NCI-H748 treated with DMSO at 0.1 percent for 48 hours (cell line): ENCODE measurements at places on chromosomes 3 and 15.

GRCh38 chr3:73203101-73203500 lies 141.6 kb downstream of the EBLN2 start:
- DNase-seq: no peak

GRCh38 chr3:52982839-52983238 lies 63.0 kb downstream of the SFMBT1 start:
- DNase-seq: no peak

DNA sequence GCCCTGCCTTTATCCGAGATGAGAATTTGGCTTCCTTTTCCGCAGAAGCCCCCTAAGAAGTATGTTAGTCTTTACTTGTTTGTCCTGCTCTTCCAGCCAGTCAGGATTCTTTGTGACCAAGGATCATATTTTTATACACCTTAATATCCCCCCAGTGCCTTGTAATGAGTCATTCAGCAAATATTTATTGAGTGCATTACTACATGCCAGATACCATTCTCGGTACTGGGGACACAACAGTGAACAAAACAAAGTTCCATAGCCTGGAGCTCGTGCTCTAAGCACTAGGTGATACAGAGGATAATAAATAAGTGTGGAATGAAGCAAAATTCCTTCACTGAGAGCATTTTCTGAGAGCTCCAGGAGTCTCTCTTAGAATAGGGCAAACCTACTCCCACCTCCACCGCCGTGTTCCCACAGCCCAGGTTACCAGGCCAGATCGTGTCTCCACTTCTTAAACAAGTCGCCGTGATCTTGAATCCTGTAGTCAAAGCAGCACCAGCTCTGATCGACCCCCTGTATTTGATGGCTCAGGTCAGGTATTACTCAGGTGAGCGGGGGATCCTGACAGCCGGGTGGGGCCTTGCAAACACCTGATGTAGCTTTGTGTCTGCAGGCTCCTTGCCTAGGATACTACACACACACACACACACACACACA lies 18.5 kb downstream of the TTC21A start:
- DNase-seq: no peak

GRCh38 chr15:38674448-38674847 lies 109.8 kb upstream of the RASGRP1 start:
- no peak for DNase-seq

GRCh38 chr3:72657666-72658065 lies 190.6 kb downstream of the SHQ1 start:
- DNase-seq: no peak

DNA sequence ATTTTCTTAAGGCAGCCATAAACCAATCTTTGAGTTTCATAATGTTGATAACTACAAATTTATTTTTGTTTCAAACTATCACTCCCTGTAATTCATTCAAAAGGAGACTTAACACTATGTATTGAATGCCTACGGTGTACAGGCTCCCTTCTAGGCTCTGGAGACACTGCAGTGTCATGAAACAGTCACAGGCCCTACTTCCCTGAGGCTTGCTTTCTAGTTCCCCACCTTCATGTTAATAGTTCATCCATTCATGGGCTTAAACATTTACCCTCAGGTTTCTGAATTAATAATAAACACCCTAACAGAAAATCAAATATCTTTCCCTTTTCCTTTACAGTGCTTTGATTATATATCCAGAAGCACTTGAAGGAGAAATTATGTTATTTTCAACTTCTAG lies 168.7 kb downstream of the CHL1 start:
- no peak for DNase-seq

GRCh38 chr3:52373676-52374075 lies 57.6 kb downstream of the DNAH1 start:
- DNase-seq: no peak

DNA sequence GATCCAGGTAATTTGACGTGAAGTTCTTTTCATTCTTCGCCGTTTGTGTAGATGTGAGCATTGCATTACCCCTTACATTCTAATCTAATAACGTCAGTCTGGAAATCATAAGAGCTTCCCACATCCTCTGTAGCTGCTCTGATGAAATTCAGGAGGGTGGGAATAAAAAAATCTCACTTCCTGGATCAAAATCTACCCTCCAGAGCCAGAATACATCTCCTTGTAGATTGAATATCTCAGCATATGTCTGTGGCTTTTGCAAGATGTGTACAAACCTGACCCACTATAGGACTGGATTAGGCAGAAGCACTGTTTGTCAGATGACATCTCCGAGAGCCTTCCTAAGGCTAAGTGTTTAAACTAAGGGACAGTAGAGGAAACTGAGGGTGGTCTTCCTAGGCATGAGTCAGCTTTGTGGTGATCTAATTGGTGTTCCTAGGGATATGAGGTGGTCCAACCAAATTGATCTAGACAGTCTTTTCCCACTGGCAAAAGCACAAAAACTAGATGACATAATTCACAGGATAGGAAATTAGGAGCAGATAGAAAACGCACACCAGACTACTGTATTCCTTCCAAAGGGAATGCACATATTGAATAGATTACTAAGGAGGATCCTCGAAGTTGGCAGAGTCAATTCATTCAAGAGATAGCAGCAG lies 216.3 kb upstream of the LRTM1 start:
- no peak for DNase-seq

GRCh38 chr15:29086891-29087290 lies 182.7 kb downstream of the NSMCE3 start:
- no peak for DNase-seq

- no peak for DNase-seq
Observed at GRCh38 chr15:63349156-63349555, 32.5 kb downstream of the CA12 start.

GRCh38 chr15:89442671-89443307 lies 53.6 kb downstream of the RHCG start:
- DNase-seq: peak; percentile 8

DNA sequence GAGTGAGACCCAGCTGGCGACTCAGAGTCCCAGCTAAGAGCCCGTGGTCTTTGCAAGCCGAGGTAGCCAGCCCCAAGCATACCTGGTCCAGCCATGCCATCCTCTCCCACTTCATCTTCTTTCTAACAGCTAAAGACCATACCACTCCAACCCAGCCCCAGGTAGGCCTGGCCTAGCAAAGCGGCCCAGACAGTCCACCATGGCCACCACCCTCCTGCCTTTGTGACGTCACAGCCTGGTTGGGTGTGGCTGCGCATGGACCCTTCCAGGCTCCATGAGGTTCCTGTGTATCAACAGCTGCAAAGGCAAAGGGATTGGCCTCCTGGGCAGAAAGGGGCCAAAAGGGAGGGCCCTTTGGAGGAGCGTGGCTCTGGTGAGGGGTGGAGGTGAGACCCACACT lies 4.1 kb downstream of the NTRK3 start:
- DNase-seq: no peak

DNA sequence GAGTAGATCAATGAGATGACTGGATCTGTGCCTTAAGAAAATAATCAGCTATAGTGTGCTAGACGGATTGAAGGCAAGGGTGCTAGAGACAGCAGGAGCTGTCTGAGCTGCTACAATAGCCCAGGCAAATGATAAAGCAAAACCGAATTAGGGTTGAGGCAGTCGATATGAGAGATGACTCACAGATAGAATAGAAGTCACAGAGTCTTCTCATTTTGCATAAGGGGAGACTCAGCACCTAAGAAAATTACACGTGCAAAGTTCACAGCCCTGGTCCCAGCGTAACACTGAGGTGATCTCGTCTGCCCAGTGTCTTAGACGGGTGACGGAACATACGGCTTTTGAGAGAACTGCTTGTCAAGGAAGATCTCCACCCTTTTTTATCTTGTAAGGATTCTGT lies 11.6 kb downstream of the LPP start:
- no peak for DNase-seq

- DNase-seq: no peak
Observed at GRCh38 chr3:28150465-28151206, 90.8 kb upstream of the CMC1 start.
